ENCODE measurements at places on chromosomes 5 and 9. TPM values are rescaled to one million over a fixed set of nuclear protein-coding genes. Genes with fewer than 3 reads are reported as not detected.
A peak's percentile ranks its signal among the peaks of the same experiment; 100 is the strongest.

- no peak for DNase-seq
Observed at GRCh38 chr5:164868761-164869160, 1363.3 kb downstream of the MAT2B start.

Gene ARL14EPL
- total RNA-seq = not detected

Gene MRPS27
- total RNA-seq = 34.2 TPM

DNA sequence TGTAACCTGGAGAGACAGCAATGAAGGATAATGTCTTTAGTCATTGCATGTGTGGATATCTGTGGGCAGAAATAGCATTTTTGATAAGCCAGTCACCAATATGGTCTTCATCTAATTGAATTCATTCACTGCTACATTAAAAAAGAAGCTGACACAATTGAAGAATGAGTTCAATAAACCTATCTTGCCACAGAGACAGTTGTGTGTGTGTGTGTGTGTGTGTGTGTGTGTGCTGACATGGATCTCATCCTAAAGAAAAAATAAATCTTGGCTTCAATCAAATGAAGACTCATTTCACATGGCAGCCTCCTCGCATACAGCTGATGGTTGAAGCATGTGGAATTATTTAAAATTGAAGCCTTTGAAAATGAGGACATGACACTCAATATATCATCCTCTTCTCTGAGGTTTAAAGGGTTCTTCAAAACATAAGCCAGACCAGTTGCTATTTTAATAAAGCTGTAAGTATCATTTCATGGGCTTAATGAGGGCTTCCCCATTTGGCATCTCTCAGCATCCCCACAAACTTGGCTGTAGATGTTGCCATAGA lies 118.5 kb upstream of the PTPN3 start:
- no peak for DNase-seq

DNA sequence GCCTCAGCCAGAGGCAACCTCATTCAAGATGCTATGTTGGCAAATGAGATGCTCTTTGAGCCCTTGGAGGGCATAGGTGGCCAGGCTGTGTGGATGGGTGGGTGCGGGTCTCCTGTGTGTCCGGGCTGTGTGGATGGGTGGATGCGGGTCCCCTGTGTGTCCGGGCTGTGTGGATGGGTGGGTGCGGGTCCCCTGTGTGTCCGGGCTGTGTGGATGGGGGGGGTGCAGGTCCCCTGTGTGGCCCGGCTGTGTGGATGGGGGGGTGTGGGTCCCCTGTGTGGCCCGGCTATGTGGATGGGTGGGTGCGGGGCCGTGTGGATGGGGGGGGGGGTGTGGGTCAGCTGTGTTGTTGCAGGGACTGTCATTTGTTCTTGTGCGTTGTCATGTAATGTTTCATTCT lies 136.6 kb upstream of the COL5A1 start:
- DNase-seq = peak; percentile 29

Gene NAIP
- 28.8 TPM for total RNA-seq

DNA sequence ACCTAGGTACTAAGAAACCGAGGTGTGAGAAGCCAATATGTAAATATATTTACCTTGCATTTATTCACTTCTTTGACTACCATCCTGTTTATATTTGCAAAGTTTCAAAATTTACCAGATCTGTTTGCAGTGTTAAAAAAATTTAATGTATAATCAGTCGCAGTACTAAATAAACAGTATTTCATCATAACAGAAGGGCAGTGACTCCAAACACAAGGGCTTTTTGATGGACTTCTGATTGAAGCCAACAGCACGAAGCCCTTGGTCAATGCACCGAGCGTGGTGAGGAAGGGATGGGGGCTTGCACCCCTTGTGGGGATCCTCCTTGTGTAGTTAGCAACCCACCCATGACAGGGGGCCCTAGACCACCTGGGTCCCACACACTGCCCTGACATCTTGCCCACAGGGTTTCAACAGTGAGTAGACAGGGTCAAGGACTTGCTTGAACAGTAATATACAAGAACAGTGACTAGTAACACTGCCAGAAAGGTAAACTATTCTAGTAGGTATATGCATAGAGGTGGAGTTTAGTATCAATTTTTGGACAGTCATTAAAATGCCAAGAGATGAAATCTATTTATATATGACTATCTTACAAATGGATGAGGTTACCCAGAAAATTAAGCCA lies 52.6 kb upstream of the TBC1D9B start:
- no peak for DNase-seq

Gene TPPP
- 16.1 TPM for total RNA-seq

Gene SPINK4
- not detected for total RNA-seq

- no peak for DNase-seq
Observed at GRCh38 chr5:135460246-135461033, 8.3 kb upstream of the TIFAB start.

DNA sequence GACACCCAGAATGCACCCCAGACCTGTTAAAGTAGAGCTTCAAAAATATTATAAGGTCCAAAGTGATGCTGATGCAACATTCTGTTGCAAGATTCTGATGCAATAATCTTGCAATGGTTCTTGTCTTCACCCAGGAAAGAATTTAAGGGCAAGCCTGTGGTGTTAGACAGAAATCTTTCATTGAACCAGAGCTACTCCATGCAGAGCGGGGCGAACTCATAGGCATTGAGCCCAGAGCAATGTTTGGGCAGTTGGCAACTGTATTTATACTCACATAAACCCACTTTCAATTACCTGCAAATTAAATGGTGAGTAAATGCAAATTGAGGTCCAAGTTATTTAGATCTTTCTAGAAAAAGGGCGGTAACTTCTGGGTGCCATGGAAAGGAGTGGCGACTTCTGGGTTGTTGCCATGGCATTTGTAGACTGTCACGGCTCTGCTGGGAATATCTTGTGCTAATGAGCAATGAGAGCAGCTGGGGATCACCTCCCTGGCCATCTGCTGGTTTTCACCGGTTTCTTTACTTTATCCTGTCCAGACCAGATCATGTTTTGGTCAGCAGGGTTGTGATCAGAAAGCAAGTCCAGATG lies 163.4 kb downstream of the ICE1 start:
- no peak for DNase-seq

DNA sequence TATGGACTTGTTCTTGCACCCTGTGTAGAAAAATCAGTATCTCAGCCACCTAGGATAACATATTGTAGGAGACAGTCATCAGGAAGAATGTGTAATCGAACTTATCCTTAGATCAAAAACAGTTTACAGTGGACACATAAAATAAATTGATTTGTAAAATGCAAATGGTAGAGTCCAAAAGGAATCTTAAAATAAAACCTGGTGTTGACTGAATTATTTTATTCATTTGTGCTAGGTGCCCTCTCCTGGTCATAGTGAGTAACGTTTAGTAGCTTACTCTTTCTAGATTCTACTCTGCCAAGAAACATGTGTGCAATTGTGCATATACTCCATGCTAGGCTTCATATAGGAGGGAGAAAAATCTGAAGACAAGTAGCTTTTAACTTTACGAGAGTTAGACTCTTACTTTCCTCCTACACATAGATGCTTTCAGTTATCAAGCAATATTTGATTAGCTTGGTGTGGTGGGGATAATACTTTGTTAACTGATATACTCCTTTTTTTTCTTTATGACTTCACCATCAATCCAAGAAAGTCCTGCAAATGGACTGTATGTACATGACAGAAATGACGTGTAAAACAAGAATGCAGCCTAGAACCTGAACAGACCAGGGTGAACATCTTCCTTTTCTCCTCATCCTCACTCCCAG lies 23.7 kb upstream of the LOX start:
- DNase-seq = no peak

DNA sequence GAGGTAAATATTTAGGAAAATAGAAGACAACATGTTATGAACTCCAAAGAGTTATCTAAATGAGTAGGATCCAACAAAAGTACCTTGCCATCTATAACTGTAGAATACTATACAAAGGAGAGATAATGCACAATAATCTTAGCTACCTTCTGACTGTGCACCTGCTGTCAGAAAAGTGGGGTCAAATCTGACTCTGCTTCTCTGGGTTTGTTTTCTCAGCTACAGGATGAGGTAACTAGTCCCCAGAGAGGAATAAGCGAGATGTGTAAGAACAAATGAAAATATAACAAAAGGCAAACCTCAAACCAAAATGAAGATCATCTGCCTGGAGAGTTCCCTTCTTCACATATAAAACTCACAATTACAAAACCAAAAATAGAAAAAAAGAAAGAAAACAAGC lies 204.8 kb downstream of the DCP2 start:
- DNase-seq = no peak

Gene LCN12
- 2.6 TPM for total RNA-seq

Gene GPR151
- not detected for total RNA-seq

GRCh38 chr5:3393122-3393919 lies 202.3 kb upstream of the IRX1 start:
- DNase-seq = no peak

Gene FAT2
- total RNA-seq = 0.41 TPM

Measured in upper lobe of right lung (tissue), 1 donor.